T-helper 17 cell (primary cell): ENCODE measurements at places on chromosomes 1 and 21. TPM values are rescaled to one million over a fixed set of nuclear protein-coding genes. Genes with fewer than 3 reads are reported as not detected.

DNA sequence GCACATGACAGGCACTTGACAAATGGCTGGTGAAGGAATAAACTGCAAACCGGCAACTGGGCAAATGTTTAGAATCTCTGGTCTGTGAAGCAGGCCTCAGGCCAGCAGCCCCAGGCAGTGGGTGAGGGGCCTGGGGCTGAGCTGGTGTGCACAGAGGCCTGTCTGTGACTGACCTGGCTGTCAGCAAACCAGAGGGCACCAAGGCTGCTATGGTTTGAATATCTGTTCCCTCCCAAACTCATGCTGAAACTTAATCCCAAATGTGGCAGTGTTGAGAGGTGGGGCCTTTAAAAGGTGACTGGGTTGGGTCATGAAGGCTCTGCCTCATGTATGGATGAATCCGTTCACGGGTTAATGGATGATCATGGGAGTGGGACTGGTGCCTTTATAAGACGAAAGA is 139.8 kb downstream of the DMRTB1 start:
- no peak overlapping the region for H3K4me3 ChIP-seq
- peaks cover 3% of the 10 kb centered on the region for H3K36me3 ChIP-seq
- H3K27me3 ChIP-seq: no peaks in the 10 kb centered on the region
- H3K27ac ChIP-seq: no peak overlapping the region
- H3K4me1 ChIP-seq: no peaks in the 10 kb centered on the region

The ADORA1 gene
- 0.15 TPM for total RNA-seq

DNA sequence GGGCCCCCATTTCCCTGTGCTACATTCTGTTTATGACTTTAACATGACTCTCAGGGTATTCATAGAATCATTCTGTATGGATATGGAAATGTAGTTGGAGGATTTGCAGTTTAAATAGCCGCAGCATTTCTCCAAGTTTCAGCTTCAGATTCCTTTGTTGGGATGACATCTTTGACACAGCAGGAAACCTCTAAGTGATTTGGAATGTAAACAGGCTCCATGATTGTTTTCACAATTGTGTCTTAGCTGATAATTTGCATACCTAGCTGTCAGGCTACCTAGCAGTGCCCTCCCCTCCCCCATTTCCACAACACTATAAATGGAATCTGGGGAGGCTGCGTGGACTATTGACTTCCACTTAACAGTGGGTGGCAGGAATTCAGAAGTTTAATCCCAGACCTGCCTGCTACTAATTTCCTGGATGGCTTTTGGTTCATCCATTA is 290.2 kb downstream of the HLX start:
- H3K36me3 ChIP-seq: no peaks in the 10 kb centered on the region
- DNase-seq: no peak

DNA sequence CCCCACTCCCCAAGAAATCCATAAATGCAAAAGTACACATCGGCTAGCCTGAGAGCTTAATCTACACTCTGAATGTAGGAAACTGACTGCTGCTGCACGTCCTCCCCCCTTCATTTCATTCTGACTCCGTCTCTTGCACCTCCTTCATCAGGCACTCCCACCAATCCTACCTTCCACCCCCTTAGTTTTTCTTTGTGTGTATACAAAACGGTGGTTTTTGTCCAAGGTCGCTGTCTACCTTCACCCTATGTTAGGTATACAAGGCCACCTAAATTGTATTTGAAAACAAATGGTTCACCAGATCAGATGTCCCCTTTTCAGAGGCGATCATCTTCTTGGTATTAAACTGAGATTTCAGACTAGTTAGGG is 1.9 kb downstream of the WDR26 start:
- H3K4me1 ChIP-seq: peaks cover 49% of the 10 kb centered on the region
- no peak for DNase-seq
- H3K36me3 ChIP-seq: peaks cover 4% of the 10 kb centered on the region
- H3K27me3 ChIP-seq: no peaks in the 10 kb centered on the region
- peak overlapping the region; percentile 97 for H3K27ac ChIP-seq

DNA sequence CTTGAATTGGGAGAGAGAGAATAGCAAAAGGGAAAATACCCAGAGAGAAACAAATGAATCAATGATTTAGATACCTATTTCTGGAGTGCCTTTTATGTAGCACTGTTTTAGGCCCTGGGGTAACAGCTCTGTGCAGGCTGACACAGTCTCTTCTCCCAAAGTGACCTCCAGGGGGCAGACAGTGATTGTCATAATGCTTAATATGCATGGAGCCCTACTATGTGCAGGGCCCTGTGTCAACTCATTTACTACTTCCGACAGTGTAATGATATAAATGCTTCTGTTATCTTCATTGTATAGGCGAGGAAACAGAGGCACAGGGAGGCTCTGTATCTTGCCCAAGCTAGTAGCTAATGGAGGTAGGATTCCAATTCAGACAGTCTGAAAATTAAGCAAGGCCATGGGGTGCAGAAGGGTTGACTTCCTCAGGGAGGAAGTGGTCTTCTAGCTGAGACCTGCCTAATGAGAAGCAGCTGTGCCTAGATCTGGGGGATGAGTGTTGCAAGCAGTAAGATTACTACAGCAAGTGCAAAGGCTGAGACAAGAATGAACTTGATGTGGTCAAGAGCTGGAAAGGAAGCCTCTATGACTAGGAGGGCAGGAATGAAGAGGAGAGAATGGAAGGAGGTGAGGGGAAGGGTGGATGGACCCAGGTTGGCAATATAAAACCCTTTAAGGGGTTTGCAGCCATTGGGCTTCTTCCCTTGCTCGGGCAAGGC is 16.2 kb upstream of the SERINC2 start:
- peaks cover 33% of the 10 kb centered on the region for H3K27me3 ChIP-seq
- DNase-seq: no peak
- H3K4me3 ChIP-seq: no peak overlapping the region
- peaks cover 3% of the 10 kb centered on the region for H3K36me3 ChIP-seq

GRCh38 chr1:56908619-56909221 is 54.1 kb downstream of the C8A start:
- H3K27me3 ChIP-seq: peaks cover 40% of the 10 kb centered on the region
- H3K4me3 ChIP-seq: no peak overlapping the region
- H3K4me1 ChIP-seq: no peaks in the 10 kb centered on the region
- H3K27ac ChIP-seq: no peak overlapping the region
- no peak for DNase-seq
- no peaks in the 10 kb centered on the region for H3K36me3 ChIP-seq

The FAM43B gene
- total RNA-seq: not detected

GRCh38 chr1:114000406-114000805 is 21.1 kb downstream of the OLFML3 start:
- H3K27ac ChIP-seq: no peak overlapping the region
- H3K36me3 ChIP-seq: peaks cover 2% of the 10 kb centered on the region
- no peak for DNase-seq
- peaks cover 33% of the 10 kb centered on the region for H3K27me3 ChIP-seq

GRCh38 chr1:184970691-184971161 is 3.6 kb downstream of the NIBAN1 start:
- H3K27me3 ChIP-seq: no peaks in the 10 kb centered on the region
- no peak for DNase-seq
- H3K27ac ChIP-seq: peak overlapping the region; percentile 99
- peaks cover 65% of the 10 kb centered on the region for H3K4me1 ChIP-seq
- H3K4me3 ChIP-seq: peak overlapping the region; percentile 63

GRCh38 chr1:248793592-248793991 is 32.1 kb downstream of the SH3BP5L start:
- DNase-seq: no peak
- no peaks in the 10 kb centered on the region for H3K36me3 ChIP-seq
- H3K27me3 ChIP-seq: no peaks in the 10 kb centered on the region
- H3K4me1 ChIP-seq: no peaks in the 10 kb centered on the region
- no peak overlapping the region for H3K27ac ChIP-seq
- no peak overlapping the region for H3K4me3 ChIP-seq

The LRRIQ3 gene
- total RNA-seq: 0.34 TPM
